Pulmonary artery endothelial cell (primary cell): ENCODE measurements at places on chromosomes 11 and 22. TPM values are rescaled to one million over a fixed set of nuclear protein-coding genes. Genes with fewer than 3 reads are reported as not detected.

- DNase-seq = no peak
Observed at GRCh38 chr22:43364169-43364435, 20.9 kb upstream of the SCUBE1 start.

DNA sequence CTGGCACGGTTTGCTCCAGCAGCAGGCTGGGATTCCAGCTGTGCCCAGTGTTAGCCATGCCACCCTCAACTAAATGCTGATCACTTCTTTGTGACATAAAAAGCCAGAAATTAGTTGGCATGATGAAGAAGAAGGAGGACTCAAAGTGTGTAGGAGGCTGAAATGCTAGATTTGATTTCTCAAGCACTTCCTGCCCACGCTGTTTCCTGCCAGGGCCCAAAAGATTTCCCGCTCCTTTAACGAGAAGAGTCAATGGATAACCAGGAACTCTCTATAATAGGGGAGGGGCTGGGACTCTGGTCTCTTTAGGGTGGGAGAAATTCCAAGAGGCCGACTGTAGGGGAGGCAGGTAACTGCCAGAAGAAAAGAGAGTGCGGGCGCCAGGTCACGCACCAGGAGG is 26.4 kb downstream of the APOL3 start:
- DNase-seq = no peak

GRCh38 chr11:45026835-45027234 is 76.2 kb upstream of the TP53I11 start:
- no peak for DNase-seq

GRCh38 chr11:123166071-123166559 is 28.9 kb downstream of the CLMP start:
- no peak for DNase-seq

GRCh38 chr11:68480193-68480592 is 19.6 kb downstream of the PPP6R3 start:
- no peak for DNase-seq

DNA sequence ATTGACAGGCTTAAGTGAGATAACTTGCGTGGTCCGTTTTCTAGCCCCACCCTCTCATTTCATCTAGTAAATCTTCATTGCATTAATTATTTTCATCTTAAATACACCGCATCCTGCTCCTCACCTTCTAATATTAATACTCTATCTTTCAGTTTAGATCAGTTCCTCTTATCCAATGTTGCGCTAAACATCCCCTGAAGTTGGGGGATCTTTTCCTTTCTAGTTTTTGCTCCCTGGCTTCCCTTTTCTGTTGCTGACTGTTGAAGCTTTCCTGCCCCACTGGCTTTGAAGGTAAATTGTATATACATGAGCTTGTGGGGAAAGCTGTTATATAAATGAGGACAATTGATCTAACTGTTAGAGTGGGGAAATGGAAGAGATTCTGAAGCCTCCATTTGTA is 7.2 kb downstream of the CAT start:
- DNase-seq = no peak

GRCh38 chr11:119787074-119787461 is 58.1 kb upstream of the NECTIN1 start:
- DNase-seq = no peak

DNA sequence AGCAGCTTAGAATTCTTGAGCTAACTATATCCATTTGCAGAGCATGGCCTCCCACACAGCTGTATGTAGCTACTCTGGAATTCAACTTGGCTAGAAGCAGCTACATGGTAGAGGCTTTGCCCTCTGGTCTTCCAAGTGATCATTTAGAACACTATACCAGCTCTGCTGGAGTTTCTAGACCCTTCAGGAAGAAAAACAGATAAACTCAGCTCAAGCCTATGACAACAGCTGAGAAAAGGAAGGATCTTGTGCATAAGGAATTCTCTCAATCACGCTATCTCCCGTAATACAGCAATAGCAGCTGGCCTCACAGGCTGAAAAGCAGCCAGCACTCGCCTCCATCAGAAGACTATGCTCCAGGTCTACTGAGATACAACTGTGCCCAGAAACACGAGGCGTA is 50.6 kb upstream of the APOA1 start:
- no peak for DNase-seq

DNA sequence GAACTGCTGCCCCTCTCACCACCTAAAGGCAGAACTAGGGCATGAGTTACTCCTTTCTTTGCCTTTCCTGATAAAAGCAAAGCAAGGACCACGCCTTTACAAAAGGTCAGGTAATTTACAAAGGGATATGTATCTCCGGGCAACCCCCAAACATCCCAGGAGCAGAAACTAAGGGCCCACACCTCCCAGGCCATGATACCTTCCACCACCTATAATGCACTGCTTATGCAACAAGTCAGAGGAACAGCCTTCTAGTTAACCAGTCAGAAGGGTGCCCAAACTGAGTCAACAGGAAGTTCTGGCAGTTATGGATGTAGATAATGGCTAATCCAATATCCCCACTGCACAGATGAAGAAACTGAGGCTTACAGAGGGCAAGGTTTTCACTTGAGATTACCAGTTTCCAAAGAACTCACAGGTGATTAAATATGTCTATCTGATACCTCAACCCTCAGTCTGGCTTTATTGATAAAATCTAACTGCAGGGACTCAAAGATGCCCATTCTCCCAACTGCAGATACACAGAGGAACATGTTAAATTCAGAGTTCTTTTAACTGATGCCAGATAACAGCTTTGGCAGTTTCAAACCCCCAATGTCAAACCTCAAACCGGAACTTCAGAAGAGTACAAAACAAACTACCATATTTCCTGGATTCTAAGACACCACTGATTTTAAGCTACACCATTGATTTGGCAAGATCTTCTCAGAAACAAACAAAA is 16.8 kb upstream of the CASTOR1 start:
- DNase-seq = no peak

GRCh38 chr11:76270389-76270788 is 64.1 kb upstream of the WNT11 start:
- DNase-seq = no peak

DNA sequence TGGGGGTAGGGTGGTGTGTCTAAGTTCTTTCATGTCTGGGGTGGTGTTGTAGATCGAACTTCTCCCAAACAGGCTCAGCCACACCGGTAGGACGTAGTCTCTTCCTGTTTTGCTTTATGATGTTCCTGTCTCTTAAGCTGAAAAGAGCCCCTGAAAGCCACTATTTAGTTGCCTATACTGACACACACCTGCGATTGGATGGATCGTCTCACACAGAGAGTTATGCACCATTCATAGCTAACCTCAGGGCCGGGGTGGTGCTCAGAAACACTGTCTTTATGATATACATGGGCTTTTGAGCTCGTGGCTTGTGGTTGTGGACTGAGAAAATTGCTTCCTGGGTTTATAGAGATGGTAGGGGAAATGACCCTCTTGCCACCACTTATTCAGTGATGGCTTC is 137.6 kb downstream of the TEAD1 start:
- DNase-seq = no peak

DNA sequence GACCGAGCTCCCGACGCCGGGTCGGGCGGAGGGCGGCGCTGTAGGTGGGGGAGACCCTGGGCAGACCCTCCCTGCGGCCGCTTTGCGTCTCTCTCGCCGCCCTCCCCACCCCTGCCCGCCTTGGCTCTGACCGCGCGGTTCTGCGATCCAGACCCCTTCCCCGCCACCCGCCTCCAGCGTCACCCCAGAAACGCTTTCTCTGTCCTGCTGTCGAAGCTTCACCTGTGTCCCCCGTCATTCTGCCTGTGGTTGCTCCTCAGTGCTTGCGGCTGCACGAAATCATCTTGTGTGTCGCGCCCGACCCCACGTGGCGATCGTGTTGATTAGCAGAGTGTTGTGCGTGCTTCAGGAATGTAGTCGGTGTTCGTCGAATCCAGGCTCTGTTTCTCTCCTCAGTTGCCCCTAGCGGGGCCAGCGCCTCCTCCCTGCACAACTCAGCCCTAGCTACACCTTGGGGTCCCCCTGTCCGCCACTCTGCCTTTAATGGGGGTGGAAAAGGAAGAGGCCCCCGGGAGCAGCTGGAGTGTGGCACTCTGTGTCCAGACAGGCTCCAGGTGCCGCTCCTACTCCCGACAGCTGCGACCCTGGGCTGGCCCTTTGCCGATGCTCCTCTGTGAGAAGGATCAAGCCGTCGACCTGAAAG is 851 bp downstream of the PTDSS2 start:
- peak; percentile 46 for DNase-seq

DNA sequence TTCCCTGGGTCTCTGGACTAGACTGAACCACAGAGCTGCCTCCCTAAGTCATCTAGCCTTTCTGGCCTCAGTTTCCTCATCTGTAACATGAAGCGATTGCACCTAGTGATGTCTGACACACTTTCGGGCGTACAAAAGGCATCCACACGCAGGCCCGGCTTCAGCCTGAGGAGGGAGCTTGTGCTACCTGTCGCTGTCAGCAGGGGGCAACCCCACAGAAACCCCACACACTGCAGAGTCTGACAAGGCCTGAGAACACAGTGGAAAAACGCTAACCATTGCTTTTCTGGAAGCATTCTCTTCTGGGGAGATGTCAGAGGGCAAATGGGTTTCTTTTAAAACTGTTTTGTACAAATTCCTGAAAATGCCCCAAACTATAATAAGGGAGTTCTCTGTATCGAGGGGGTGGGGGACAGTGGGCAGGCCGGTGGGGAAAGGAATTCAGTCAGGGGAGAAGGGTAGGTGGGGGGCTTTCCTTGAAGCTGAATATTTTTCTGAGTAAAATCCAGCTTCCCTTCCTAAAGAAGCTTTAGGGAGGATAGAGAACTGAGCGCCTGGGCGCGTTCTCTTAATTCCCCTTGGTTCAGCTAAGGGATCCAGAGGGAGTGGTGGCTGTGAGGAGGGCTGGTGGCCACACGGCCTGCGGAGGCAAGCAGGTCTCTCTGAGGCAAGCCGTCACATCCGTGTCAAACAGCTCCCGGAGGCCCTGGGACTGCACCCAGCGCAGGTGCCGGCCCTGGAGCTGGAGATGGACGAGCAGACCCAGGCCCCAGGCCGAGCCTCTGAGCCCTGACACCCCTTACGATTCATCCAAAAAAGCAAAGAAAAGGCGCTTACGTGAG is 533 bp downstream of the ELF5 start:
- DNase-seq = peak; percentile 8

DNA sequence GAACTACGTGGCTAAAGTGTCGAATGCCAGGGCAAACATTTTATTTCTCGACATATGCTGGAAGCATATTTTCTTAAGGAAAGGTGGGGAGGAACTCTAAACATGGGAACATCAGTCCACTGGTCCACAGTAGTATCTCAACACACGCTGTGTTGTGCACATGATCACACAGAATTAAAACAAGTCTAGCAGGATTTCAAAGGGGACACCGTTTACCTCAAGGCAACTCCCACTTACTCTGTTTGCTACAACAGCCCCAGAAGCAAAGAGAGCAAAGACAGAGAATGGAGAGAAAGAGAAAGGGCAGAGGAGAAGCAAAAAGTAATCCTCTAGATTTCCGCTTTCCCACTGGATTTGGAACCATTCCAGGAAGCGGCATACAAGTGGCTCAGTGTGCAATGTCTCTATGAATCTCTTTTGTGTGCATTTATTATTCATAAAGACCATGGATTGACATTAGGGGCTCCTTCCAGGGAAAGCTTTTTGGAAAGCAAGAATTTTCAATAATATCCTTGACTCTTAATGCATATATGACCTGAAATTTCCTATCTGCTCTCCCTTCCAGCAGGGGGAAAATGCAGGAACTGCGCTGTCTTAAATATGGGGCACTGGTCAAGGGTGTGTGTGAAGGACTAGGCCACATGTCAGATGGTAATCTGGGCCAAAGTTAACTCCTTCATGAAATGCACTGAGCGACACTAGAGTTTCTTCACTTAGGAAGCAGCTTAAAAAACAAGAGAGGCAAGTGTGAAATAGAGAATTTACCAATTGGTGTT is 34.8 kb upstream of the CCDC34 start:
- no peak for DNase-seq

DNA sequence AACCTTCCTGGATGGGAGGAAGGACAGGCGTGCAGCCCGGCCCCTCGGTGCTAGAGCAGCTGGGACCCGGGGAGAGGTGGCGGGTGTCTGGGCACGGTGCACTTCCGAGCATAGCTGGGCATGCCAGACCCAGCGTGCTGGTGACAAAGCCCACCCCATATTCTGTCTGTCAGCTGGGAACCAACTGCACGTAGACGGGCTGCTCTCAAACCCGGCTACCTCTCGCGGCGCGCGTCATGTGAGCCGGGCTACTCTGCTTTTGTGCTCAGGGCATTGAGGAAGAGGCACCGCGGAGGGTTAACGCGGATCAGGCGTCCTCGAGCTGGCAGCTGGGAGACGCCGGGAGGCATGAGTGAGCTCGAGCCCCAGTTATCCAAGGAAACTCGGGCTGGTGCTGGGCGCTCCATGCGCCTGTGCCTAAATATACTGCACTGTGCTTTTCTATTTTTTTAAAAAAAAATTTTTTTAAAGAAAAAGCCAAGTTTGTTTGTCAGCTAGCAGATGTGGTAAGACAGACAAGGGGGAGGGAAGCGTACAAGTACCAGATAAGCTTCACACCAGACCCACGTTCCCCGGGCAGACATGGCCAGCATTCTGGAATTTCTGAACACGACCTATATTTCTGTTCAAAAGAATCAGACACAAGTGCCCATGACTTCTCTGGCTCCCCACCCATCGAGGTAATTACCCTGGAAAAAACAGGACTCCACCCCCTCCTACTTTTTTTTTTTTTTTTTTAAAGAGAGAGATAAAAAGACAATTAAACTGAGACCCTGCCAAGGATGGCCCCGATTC is 425.6 kb downstream of the SHANK2 start:
- no peak for DNase-seq

The LRRC74B gene
- not detected in 2 replicates for total RNA-seq

The GPR83 gene
- total RNA-seq = not detected in 2 replicates

The C11orf97 gene
- not detected in 2 replicates for total RNA-seq

The MGAT3 gene
- not detected in 2 replicates for total RNA-seq

The SCO2 gene
- 1.8 and 2.3 TPM in 2 replicates for total RNA-seq

The IPO7 gene
- 135 and 169 TPM in 2 replicates for total RNA-seq

The CXCR5 gene
- not detected in 2 replicates for total RNA-seq

The FOSL1 gene
- total RNA-seq = 11.5 and 16.4 TPM in 2 replicates

The KDM4D gene
- total RNA-seq = 0.21 and 0.73 TPM in 2 replicates

The KLHL22 gene
- 19.1 and 21.4 TPM in 2 replicates for total RNA-seq
